K562 (cell line): ENCODE measurements at places on chromosomes 6 and 20. TPM values are rescaled to one million over a fixed set of nuclear protein-coding genes. Genes with fewer than 3 reads are reported as not detected.

Gene C20orf141
- total RNA-seq = not detected in 2 replicates

Gene ZNF334
- 0.24 and 0.34 TPM in 2 replicates for total RNA-seq

Gene RIMS4
- not detected in 2 replicates for total RNA-seq

Gene LINC00237
- not detected in 2 replicates for total RNA-seq

Gene ARG1
- 0.11 and 0.20 TPM in 2 replicates for total RNA-seq

Gene CENPW
- total RNA-seq = 104 and 105 TPM in 2 replicates

Gene OR12D3
- total RNA-seq = not detected in 2 replicates

Gene ADAM33
- not detected in 2 replicates for total RNA-seq

Gene ENPP5
- total RNA-seq = not detected in 2 replicates

Gene OPN5
- total RNA-seq = not detected in 2 replicates
